ENCODE measurements at places on chromosomes 1 and 21.

- peak; percentile 28 for DNase-seq
Measured at GRCh38 chr1:203797948-203798655, 2.7 kb downstream of the ZBED6 start.

DNA sequence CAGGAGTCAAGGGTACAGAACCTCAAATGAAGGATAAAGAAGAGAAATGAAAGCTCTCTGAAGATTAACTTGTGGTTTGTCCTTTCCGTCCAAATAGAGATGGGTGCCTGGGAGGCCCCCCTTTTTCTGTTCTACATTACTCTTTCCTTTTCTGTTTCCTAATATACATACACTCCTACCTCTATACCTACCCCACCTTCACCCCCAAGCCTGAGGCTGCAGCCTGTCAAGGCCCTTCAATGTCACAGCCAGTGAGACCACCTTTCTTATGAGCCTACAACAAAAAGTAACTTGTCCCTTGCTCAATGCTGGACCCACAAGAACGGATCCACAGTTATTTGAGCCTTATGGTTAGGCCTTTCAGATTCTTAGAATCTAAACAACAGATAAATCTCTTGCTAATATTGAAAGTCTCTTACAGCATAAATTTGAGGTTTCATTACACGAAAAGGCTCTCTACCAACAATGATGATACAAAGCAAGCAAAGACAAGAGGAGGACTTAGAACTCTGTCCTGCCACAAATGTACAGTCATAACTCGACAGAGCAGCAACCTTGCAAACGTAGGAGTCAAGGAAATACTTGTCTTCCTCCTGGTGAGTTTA, 4.1 kb upstream of the TRAF3IP3 start:
- no peak for DNase-seq

DNA sequence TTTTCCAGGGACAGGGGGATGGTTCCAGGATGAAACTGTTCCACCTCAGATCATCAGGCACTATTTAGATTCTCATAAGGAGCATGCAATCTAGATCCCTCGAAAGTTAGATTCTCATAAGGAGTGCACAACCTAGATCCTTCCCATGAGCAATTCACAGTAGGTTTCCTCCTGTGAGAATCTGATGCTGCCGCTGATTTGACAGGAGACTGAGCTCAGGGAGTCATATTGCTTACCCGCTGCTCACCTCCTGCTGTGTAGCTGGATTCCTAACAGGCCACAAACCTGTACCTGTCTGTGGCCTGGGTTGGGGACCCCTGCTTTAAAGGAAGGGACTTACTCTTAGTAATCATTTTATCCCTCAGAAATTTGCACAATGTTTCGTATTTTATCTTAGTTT, 9.3 kb downstream of the CTH start:
- DNase-seq = no peak

GRCh38 chr1:94926126-94926914, 590 bp downstream of the CNN3 start:
- DNase-seq = peak; percentile 27

DNA sequence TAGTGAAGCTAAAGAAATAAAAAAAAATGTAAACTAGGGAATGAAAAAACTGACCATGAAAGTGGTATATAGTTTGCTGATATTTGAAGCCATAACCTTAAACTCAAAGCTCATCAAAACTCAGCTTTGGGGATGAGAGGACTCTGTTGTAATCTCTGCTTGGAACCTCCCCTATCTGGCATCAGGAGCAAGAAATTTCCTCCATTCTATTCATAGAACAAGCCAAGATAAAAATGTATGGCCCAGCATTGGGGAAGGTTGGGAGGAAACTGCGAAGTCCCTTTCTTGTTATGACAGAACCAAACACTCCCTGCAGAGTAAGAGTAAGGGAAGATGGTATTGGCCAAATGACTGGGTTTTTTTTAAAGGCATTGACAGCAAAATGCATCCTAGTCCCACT, 35.6 kb downstream of the MCOLN2 start:
- no peak for DNase-seq

- DNase-seq = peak; percentile 64
Measured at GRCh38 chr21:41877901-41878830, 978 bp downstream of the PRDM15 start.

DNA sequence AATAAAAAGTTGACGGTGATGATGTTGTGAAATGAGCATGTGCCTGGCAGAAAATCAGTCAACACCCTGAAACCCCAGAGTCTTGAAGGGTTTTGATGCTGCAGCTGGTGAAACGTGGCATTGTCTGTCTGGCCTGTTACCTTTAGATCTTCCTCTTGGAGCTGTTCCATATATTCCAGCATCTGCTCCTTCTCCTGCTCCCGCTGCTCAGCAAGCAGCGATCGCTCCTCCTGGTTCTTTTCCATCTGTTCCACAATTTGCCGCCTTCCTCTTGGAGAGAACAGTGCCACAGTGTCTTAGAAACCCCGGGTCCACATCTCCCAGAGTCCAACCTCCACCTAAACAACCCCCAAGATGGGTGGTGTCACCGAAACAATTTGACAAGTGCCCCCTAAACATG, 15.7 kb downstream of the CFAP45 start:
- DNase-seq = no peak

DNA sequence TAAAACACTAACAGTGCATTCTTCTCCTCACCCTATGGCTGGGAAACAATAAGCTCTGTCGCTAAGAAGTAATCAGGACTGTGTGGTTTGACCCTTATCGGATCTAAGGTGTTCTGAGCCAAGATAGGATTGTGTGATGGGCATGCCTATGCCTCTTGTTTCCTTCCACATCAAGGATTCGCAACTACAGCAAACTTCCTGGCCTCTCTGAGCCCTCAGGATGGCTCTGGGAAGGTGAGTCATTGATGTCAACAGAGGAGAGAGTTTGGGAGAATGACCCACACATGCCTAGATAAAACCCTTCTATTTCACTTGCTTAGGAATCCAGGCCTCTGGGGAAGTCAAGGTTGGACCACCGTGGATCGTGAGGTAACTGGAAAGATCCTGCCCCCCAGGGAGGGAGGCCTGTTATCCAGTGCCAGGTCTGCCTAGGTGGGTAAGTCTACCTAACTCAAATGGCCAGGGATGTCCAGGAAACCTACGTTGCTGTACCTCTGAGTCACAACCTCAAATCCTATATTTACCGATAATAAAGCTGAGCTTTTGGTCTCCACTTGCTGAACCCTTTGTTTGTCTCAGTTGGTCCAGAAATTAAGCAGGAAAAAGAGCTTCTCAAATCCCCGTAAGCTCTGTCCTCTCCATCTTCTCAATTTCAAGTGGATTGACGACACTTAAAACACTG, 27.4 kb downstream of the TIAM1 start:
- no peak for DNase-seq

DNA sequence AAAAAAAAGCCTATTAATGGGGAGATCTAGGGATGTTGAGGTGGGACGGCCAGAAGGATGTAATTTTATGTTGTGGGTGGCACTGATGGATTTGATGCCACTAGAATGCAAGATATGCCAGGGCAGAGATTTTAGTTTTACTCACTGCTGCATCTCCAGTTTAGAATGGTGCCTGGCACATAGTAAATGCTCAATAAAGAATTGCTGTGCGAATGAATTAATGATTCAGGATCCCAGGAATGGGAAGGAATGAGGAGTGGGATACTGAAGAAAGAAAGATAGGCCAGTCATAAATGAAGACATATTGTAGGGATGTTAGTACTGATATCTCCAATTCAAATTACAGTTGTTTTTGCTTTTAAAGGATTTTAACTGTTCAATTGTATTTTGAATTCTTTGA, 72.6 kb downstream of the CAMTA1 start:
- no peak for DNase-seq

- no peak for DNase-seq
Measured at GRCh38 chr1:166057650-166058049, 109.2 kb downstream of the FAM78B start.

GRCh38 chr1:244968881-244969280, 104.5 kb upstream of the HNRNPU start:
- no peak for DNase-seq

- DNase-seq = peak; percentile 64
Measured at GRCh38 chr1:244862354-244862698, 2.0 kb downstream of the HNRNPU start.

- DNase-seq = no peak
Measured at GRCh38 chr1:116356673-116357072, 16.4 kb upstream of the ATP1A1 start.

GRCh38 chr21:37435120-37435519, 68.5 kb downstream of the DYRK1A start:
- DNase-seq = peak; percentile 97

DNA sequence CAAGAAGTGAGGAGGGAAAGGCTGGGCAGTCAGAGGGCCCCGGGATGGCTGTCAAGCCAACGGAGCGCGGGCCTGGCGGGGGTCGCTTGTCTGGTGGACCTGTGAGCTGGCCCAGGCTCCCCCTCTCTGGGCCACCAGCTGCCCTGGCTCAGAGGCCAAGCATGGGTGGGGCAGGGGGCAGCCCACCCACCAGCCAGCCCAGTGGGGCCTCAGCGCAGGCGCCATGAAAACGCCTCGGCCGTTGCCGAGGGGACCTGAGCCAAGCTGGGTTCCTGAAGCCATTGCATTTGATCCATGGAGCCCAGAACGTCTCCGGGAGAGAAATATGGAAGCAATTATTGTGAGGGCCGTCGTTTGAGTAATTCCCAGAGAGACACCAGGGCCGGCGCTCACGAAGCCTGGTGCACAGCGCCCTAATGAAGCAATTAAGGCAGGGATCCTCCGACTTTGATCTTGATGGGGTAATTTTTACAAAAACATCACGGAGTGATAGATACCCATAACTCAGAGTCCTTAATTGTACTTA, 90.5 kb upstream of the TTC34 start:
- no peak for DNase-seq

- DNase-seq = peak; percentile 7
Measured at GRCh38 chr1:150322310-150322709, 977 bp downstream of the PRPF3 start.

GRCh38 chr1:184649451-184649888, 105.2 kb downstream of the EDEM3 start:
- no peak for DNase-seq

GRCh38 chr1:119086830-119087229, 53.6 kb downstream of the WARS2 start:
- DNase-seq = no peak

DNA sequence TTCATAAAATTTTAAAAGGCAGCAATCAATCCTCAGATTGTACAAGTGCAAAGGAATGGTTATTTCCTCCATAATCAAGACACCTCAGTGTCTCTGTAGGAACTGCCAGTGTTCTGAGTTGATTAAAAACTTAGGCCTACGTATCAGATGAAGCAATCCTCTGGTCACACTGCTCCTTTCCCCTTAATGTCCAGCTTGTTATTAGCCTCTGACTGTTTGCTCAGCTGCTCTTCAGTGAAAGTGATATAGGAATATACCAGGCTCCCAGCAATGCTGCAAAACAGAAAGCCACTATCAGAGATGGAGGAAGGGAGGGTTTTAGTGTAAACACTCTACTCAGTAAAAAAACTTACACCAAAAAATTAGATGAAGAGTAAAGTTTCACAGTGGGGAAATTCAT, 49.8 kb downstream of the SLC35D1 start:
- DNase-seq = no peak

GRCh38 chr1:85417876-85418275, 47.1 kb downstream of the DDAH1 start:
- DNase-seq = peak; percentile 2

DNA sequence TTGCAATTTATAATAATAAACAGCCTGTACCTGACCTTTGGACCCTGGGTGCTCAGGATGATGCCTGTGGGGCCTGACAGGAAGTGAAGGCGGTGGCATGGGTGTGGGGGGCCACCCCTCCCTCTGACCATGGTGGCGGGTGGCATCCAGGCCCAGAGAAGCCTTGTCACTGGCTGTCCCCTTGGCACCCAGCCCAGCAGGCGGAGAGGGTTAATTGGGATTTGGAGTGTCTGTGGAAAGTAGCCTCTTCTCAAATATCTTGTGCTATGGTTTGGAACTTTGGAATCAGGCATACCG, 20.5 kb downstream of the SOX13 start:
- DNase-seq = no peak

- peak; percentile 81 for DNase-seq
Measured at GRCh38 chr1:178542554-178543289, 29.8 kb downstream of the TEX35 start.

GRCh38 chr1:36306210-36306901, at the start of gene SH3D21:
SH3D21 (plus strand) TSS chr1:36306368; CDS start chr1:36306421, 53 bp downstream.
- DNase-seq = peak; percentile 61

GRCh38 chr1:195851016-195851601, 757.1 kb downstream of the KCNT2 start:
- DNase-seq = no peak

Data from hematopoietic multipotent progenitor cell treated with erythropoietin and hydrocortisone succinate and interleukin-3 and kit ligand, for 8 days (in vitro differentiated cells).